Motor neuron (in vitro differentiated cells): ENCODE measurements at places on chromosomes 2 and 18.

DNA sequence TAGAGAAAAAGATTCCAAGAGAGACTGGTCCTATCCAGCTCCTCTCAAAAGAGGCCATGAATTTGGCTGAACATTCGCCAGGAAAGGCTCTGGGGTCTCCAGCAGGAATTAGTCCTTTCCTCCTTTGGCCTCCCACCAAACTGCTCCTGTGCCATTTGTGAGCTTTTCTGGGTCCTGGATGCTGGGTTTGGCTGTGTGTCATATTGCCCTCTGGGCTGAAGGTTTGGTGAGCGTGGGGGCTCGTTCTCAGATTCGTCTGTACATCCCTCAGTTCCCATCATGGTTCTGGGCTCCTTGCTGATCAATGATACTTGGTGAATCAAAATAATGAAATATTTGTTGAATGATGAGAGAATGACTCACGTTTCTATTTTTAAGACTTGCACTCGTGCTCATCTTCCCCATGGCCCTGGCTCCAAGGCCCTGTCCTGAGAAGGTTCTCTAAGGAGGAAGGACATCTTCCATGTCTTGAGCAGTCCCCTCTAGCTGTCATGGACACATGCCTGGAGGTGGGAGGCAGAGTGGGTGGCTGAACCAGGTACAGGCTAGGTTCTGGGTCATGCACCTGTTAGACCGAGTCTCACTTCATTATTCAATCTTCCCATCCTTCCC lies 47.8 kb upstream of the RHOB start:
- ATAC-seq = peak; percentile 69

DNA sequence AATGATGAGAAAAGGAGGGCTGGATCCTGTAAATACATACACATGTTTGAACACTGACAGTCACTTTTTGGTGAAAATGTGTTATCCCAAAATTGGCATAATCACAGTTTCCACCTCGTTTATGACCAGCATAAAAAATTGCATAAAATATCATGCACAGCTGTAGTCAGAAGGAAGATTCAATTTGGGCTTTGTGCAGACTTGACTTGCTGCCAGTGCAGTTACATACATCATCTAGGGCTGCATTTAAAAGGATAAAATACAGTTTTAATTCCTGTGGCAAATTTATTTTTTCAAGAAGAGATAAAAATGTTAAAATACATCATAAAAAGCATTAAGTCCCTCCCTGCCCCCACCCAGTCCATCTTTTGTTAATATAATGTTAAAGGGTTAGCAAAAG lies 103.8 kb downstream of the VWC2L start:
- ATAC-seq = no peak

DNA sequence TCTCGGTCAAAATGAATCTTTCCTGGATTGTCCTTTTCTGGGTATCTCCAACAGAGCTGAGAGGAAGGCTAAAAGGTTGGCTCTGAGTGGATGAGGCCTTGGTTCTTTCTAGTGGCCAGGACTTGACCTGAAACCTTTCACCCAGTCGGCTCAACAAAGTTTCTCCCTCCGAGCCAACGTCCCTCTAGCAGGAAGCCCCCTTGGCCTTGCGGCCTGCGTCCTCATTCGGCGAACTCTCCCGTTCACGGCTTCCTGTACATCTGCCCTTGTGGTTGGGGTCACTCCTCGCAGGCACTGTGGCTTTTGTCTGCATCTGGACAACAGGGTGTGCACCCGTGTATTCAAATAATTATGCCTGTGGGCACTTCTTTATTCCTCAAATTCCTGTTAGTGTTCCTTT lies 9.4 kb upstream of the SIX3 start:
- no peak for ATAC-seq

GRCh38 chr2:191691898-191692297 lies 14.0 kb downstream of the NABP1 start:
- ATAC-seq = peak; percentile 0

- ATAC-seq = no peak
These were observed 42.0 kb upstream of the B3GNT7 start for GRCh38 chr2:231353469-231353868.

GRCh38 chr2:24190503-24190902 lies 15.7 kb downstream of the FAM228A start:
- no peak for ATAC-seq

DNA sequence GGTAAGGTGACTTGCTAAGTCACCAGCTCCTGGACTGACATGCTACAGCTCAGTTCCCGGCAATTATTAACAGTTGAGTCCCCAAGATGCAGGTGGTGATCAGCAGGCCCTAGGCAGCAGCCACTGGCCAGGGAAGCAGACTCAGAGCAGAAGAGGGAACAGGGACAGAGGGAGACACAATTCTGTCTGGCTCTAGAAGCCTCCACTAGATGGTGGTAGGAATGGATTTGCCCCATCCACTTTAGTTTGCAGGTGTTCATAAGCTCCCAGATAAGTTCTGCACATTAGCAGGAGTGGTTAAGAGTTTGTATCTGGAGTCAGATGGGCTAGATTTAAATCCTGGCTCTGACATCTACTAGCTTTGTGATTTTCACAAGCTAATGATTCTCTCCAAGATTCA lies 25.5 kb upstream of the SLC1A4 start:
- no peak for ATAC-seq

DNA sequence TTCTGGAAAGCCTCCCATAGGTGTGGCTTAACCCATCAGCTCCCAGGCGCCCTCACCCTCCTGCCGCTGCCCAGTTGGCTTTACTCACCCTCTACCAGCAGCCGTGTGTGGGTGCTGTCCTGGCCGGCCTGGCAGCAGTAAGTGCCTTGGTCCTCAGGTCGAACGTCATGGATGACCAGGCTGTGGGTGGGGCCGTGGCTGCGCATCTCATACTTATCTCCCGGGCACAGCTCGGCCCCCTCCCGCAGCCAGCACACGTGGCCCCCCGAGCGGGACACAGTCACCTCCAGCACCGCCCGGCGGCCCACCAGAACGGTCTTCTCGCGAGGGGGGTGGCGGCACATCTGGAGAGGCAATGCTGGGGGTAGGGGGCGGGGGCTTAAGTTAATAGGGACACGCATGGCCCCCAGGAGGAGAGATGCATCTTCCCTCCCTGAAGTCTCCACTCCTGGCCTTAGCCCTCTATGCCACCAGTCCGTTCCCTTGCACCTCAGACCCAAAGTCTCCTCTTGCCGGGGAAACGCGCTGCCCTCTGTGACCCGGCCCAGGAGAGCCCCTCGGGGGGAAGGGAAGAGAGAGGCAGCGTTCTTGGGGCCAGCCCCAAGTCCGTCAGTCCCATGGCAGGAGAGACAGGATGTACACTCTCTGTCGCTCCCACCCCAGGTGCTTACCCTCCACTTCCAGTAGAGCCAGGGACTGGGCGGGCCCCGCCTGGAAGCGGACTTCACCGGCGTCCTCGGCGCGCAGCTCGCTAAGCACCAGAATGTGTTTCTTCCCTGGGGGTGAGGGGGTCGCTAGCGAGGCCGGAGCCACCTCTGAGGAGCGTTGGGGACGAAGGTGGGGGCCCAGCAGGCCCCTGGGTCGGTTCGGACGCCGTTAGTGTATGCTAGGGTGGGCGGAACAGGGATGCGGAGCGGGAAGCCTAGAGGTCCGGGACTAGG lies 7.9 kb downstream of the TMEM198 start:
- ATAC-seq = peak; percentile 42

DNA sequence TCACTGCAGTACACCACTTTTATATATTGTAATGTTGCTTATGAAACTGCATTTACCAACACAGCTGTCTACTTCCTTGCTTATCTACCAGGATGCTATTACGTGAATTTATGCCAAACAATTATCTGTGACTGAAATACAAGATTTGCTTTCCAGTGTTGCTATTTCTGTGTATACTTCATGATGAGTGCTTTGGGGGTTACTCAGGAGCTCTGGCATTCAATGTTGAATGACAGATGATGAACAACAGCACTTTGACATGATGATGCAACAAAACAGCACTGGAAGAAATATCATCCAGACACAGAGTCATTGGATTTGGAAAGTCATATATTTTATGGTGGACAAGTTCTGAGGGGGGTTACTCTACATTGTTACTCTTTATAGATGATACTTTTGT lies 125.8 kb downstream of the NETO1 start:
- peak; percentile 48 for ATAC-seq

DNA sequence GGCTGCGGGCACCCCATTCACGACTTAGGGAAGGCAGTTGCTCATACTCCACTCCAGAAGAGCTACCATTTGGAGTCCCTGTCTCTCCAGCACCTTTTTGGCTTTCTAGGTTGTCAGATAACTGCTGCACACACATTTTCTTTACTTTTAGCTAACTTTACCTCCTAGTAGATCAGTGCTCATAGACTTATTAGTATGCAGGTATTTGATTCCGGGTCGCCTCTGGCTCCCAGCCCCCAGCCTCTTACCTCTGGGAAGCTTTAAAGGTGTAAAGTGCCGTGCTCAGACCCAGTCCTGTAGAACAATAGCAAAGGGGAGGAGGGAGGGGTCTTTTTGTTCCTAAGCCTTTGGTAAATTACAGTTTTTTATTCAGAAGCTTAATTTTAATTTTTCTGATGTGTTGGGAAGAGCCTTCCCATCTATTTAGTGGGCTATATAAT lies 102.9 kb downstream of the SPTBN1 start:
- peak; percentile 16 for ATAC-seq

GRCh38 chr18:8300751-8301410 lies 308.4 kb upstream of the RAB12 start:
- peak; percentile 61 for ATAC-seq

DNA sequence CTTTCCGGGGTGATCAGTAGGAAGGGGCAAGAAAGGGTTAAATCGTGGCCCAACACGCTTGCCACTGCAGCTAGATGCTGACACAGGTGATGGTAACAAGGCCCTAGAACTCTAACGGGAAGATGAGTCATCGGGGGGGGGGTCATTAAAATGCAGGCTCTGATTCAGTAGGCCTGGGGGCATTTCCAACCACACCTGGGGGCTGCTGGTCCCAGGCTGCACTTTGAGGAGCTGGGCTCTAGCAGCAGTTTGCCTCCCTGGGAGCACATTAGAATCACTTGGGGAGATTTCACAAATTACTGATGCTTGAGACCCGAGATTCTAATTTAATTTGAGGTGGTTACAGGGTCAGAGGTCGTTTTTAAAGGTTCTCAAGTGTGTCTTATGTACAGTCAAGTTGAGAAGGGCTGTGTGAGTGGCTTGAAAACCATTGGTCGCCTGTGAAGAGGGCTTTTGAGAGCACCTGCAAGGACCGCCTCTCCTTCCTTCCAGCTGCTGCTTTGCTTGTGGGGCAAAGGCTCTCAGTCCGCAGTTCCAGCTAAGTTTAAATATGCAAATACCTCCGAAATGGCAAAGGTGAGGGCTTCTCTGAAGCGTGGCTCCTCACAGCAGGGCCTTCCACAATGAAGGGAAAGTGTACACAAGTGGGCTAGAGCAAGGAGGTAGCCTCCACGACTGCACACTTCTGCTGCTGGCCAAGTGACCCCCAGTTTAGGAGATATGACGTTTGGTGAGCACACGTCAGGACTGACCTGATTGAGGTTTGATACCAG lies 128.0 kb upstream of the MSH6 start:
- ATAC-seq = no peak

DNA sequence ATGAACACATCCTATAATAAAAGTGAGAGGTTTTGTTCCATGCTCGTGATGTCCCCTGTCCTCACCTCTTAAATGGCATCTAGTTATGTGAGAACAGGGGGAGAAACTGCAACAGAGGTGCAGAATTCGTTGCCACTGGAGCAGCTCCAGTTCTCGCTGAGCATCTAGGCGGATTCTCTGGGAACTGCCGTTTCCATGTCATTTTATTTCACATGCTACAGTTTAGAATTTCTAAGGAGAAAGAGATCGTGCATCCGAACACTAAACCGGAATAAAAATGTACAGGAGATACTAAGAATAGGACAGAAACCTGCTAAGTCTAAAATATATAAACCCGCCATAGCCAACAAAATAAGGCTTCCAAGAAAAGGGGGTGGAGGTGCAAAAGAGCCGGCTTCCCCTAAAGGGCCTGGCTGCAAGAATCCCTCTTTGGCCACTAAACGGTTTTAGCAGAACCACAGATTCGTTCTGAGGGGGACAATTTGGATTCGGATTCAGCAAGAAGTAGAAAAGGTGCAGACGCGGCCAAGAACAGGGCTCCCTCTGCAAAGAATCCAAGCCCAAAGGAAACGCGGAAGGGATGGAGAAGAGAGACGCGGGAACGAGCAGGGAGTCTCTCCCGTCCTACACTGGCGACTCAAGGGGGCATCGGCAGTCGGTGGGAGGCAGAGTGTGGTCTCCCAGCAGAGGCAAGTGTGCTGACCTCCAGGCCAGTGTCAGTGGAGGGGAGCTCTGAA lies 1.3 kb downstream of the TMEM163 start:
- peak; percentile 6 for ATAC-seq

GRCh38 chr2:50863218-50863617 lies 168.7 kb downstream of the NRXN1 start:
- ATAC-seq = no peak

- no peak for ATAC-seq
These were observed 34.7 kb upstream of the STRN start for GRCh38 chr2:37000988-37001556.

GRCh38 chr2:201660293-201660895 lies 17.1 kb upstream of the TMEM237 start:
- ATAC-seq = no peak

DNA sequence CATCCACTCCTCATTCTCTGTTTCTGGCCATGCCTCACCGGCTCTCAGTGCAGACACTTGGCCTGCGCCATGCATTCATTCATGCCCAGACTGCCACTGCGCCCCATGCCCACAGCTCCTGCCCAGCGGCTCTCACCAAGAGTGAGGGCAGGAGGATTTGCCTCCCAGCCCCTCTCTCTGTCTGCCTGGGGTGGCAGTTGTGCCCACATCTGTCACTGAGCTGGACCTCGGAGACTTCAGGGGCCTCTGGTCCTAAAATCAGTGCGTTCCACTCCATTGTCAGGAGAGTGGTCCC lies 75.1 kb downstream of the CIB4 start:
- no peak for ATAC-seq

- no peak for ATAC-seq
These were observed 2.1 kb upstream of the OTX1 start for GRCh38 chr2:63048367-63049171.

GRCh38 chr2:44291281-44292248 lies 16.3 kb downstream of the SLC3A1 start:
- peak; percentile 97 for ATAC-seq

DNA sequence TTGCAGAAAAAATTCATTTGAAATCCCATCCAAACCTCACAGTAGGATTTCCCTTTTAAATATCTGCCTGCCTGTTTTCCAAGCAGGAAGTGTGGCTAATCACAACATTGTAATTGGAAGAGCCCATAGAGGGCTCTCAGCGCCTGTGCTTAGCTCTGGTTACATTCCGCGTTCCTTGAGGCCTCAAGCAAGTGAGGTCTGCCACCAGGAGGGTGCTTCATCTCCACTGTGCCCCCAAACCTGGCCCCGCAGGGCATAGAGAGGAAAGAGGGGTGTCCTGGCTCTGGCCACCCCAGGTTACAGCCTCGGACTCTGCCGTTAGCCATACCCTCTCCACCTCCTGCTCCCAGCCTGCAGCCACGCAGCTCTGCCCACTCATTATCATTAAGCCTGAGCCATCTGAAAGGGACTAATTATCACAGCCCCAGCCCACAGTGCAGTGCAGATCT lies 214.8 kb downstream of the SP3 start:
- peak; percentile 65 for ATAC-seq

GRCh38 chr2:182867426-182868053 lies 1.1 kb upstream of the FRZB start:
- peak; percentile 32 for ATAC-seq
